ENCODE measurements at places on chromosomes 11 and 22.

DNA sequence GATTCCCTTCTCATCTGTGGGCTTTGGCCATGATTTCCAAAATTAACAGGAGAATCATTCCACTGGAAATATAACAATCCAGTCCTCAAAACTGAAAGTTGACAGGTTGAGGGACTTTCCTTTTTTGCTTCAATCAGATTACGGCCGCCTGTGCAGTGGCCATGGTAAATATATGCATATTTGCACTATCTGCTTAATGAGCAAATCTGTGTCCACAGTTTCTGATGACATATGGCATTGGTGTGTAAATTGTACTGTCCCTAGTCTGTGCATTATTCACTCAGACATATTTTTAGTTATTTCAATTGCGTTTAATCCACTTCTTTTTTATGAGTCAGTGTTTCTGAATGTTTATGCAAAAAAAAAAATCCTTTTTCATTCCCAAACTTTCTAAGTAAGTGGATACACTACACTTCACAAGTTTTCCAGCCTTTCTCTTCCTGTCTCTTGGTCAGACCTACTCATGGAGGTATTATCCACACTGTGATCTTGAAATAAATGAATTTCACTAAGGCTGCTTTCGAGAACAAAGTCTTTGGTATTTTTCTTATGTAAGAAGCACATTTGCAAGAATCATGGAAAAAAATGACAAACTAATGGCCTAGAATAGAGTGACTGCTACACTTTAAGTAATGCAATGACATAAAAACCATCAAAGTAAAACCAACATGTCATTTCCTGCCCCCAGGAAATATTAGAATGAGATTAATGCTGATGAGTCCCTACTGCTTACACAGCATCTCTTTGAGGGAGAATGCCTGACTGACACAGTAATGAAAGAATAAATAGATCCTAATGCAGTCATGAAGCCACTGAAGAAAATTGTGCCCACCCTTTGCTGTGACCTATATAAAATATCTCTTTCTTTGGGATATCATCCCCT, 76.4 kb upstream of the MTNR1B start:
- no peak for DNase-seq

DNA sequence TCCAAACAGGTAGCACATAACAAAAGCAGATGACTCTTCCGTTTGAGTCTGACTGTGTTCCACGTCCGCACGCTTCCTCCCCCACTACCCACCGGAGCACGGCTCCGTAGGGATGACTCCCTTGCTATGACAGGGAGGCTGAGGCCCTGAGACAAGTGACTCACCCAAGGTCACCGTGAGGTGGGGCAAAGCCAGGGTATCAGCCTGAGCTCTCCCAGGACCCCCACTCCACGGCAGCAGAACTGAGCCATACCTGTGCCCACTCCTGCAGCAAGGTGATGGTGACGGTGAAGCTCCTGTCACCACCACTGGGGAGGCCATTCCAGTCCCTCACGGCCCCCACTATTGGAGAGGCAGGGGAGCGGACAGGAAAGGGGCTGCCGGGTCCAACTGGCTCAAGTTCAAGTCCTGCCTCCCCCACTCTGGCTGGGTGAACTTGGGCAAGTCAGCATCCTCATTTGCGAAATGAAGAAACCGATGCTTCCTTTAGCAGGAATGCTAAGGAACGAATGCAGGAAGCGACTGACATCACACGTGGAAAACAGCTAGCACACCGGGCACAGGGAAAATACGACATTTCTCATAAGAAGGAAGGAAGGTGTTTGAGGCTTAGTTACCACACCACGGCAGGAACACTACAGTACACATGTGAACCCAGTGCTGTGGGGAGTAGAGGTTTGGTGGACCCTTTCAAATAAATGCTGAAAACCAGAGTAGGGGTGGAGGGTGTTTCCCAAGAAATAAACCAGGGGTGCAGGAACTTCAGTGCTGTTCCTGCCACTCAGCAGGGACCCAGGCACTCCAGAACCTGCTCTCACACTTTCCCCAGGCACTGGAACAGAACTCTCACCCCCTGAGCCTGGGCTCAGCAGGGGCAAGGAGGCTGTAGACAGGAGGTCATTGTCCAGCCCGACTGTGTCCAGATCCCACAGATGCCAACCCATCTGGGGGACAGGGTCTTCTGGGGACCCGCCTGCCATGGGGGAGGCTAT, 32.4 kb upstream of the CBX7 start:
- DNase-seq, result no peak

DNA sequence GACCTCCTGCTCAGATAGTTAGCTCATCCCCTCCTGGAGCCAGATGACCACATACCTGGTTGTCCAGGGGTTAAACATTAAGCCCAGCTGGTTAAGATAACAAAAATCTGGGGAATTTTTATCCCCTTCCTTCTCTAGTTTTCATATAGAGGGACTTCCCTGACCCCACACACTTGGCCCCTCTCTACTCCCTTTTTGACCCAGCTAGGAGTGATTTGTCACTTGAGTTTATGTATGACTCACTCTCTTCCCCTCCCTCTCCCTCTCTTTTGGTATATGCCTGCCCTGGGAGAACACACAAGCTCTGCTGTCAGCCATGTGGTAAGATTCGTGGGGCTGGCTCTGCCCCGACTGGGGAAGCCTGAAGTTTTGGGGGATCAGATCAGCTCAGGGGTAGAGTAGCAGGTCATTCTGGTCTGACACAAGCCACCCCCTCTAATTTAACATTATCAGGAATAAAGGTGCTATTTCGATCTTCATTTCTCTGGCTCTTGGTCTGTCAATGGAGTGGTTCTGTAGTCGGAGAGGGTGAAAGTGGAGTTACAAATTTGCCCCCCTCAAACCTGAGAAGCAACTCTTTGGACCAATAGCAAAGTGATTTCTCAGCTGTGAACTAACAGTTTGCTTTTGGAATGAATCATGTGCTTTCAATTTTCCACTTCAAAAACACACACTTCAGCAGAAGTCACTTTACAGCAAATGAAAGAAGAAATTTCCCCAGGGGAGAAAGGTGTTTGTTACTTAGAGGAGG, 415.3 kb upstream of the CADM1 start:
- no peak for DNase-seq

DNA sequence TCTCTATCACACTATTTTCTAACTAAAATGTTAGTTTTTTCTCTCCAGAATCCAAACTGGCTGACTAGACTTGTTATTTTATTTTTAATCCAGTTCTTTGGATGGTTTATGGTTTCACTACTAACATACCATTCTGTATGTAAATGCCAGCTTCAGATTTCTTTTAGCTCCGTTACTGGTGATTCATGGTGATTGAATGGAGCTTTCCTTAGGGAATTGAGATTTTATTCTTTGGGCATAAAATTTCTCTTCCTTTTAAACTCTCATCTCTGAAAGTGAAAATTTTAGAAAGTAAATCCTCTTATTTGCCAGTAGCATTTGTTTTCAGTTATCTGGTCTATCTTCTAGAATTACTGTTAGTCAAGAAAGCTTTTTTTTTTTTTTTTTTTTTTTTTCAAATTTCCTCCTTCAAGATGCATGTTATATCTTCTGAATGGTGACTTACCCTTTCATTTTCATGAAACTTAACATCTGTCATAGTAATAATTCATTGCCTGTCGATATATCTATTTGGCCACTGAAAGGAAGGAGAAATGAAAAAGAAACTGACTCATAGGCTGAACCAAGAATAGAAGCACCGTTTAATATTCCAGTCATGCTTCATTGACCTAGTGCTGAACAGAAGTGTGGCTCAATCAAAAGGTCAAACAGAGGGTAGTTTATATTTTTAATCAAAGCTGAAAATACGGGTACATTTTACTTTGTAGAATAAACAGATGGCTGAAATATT, 6.4 kb downstream of the ENDOD1 start:
- peak; percentile 57 for DNase-seq

DNA sequence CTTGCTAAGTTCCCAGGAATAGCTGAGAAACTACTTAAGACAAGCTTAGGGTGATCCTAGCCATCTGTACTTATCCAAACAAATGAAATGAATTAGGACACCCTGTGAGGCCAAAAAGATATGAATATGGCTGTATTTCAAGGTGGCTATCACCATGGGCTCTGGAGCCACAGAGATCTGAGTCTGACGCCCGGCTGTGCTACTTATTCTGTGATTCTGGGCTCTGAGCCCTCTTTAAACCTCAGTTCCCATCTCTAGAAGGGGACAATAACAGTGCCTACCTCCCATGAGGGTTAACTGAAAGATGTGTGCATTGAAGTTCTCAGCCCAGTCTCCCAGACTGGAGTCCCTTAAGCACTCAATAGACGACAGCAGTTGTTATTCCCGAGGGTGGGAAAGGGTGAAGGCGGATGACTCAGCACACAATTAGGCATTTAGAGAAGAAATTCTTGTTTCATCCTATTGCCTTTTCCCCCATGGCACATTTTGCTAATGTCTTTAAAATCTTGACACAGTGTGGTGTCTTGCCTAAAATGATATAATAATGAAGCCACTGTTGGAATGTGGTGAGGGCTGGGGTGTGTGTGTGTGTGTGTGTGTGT, 132.5 kb downstream of the ADAMTS15 start:
- DNase-seq, result peak; percentile 51

- no peak for DNase-seq
These were observed 29.3 kb downstream of the NEFH start for GRCh38 chr22:29509298-29509697.

DNA sequence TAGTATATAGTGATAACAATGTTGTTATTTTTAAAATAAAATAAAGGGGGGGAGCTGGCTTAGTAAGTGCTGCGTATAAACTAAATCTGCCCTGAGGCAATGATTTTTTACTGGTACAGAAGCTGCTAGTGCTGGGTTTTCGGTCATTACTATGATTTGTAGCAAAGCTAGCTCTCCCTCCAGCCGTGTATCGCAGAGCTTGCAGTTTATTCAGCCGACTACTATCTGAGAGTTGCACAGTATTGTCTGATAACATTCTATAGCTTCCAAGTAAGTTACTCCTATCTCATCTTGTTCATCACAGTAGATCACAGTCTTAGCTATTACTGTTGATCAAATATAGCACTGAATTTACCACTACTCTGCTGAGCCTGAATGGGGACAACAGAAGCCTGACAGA, 805.5 kb upstream of the ARHGAP42 start:
- no peak for DNase-seq

DNA sequence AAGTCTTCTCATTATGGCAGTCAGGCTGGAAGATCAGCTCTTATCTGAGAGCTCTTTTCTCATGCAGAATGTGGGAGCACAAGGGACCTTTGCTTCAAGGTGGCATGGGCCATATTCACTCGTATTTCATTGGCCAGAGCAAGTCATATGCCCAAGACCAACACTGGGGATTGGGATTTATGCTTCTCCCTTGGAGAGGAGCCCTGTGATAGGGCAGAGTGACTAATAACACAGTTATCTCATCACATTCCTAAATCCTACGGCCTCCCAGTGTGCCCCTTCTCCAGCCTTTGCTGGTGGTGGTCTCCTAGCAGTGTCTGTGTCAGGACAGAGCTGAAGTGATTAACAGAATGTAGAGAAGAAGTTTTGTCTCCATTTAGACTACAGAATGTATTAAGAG, 48.6 kb downstream of the SYT9 start:
- DNase-seq, result peak; percentile 4

- peak; percentile 75 for DNase-seq
These were observed 722 bp upstream of the GUCY1A2 start for GRCh38 chr11:107018902-107019493.

DNA sequence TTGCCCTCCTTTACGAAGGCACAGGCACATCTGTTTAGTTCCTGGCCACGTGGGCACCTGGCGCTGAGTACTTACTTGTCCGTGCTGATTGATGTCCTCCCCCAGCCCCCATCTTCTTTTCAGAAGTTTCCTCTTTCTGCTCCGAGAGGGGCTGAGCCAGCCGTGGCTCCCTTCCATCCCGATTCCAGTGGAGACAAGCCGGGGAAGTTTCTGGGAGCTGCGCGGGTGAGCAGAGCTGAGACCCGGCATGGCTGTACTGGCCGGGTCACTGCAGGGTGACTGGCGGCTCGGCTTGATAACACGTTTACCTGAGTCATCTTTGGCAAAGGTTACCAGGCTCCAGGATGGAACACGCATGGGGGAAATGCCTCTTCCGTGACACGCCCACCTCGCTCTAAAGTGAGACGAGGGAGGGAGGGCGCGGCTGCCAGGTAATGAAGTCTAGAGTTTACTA, 45.4 kb upstream of the ATXN10 start:
- DNase-seq, result peak; percentile 94

- no peak for DNase-seq
These were observed 40.4 kb downstream of the ETS1 start for GRCh38 chr11:128546916-128547315.

DNA sequence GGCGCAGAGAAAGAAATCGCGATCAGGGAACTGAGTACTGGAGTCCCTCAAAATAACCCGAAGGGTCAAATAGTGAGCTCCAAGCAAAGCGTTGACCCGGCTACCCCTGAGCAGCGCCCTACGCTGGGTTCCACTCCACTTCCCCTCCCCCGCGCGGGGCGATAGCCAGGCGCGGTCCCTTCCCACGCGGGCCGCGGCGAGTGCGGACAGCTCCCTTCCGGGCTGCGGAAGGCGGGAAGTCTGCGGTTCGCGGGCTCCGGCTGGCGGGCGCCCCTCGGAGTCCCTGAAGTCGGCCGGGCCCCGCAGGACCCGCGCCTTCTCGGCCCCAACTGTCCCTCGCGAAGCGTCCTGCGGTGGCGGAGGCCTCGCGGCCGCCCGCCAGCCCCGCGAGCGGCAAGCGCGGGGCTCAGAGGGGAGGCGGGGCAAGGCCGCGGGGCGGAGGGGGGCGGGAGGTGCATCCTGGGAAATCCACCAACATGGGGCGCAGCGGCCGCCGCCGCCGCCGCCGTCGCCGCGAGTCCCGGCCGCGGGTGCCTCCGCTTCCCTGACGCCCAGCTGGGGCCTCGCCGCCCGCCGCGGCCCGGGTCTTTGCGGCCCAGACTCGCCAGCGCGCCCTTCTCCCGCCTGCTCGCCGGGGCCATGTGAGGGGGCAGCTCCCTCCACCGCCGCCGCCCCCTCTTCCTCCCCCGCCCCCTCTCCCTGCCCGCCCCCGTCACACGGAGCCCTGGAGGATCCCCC, at the start of gene QSER1:
QSER1 (plus strand) TSS at position 457 of the 738 bp plus-strand sequence. CDS start 315 bp downstream, outside the sequence.
- DNase-seq, result peak; percentile 56

- DNase-seq, result no peak
These were observed 24.7 kb downstream of the CAPN1 start for GRCh38 chr11:65206441-65206841.

DNA sequence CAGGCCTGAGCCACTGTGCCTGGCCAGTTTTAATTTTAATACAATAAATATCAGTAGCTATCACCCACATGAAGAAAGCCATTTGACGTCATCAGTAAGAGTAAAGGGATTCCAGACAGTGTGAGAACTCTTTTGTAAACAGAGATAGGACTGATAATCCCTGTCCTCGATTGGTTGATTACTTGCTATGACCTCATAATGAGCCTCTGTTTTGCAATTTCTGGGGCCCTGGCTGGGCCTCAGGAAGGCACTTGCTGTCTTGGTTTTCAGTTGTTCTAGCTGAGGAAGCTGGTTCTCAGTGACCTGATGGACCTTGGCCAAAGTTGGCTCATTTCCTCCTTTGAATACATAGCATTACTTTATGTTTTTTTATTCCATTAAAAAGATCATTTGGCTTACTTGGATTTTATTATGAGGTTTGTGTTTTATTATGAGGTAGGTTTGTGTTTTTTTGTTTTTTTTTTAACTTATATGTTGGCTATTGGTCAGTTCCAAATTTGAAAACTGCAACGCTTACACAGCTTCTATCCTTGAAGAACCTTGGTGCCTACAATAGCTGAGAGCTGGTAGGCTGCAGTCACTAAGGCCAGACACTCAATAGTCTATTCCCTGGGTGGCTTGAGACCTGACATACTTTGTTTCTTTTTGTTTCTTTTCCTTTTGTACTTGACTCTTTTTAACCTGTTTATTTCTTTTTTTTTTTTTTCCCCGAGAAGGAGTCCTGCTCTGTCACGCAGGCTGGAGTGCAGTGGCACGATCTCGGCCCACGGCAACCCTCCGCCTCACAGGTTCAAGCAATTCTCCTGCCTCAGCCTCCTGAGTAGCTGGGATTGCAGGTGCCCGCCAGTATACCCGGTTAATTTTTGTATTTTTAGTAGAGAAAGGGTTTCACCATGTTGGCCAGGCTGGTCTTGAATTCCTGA, 20.0 kb downstream of the MARK2 start:
- DNase-seq, result no peak

Data from PC-3 (cell line).